ENCODE measurements at places on chromosomes 4 and X. TPM values are rescaled to one million over a fixed set of nuclear protein-coding genes. Genes with fewer than 3 reads are reported as not detected.
A peak's percentile ranks its signal among the peaks of the same experiment; 100 is the strongest.

DNA sequence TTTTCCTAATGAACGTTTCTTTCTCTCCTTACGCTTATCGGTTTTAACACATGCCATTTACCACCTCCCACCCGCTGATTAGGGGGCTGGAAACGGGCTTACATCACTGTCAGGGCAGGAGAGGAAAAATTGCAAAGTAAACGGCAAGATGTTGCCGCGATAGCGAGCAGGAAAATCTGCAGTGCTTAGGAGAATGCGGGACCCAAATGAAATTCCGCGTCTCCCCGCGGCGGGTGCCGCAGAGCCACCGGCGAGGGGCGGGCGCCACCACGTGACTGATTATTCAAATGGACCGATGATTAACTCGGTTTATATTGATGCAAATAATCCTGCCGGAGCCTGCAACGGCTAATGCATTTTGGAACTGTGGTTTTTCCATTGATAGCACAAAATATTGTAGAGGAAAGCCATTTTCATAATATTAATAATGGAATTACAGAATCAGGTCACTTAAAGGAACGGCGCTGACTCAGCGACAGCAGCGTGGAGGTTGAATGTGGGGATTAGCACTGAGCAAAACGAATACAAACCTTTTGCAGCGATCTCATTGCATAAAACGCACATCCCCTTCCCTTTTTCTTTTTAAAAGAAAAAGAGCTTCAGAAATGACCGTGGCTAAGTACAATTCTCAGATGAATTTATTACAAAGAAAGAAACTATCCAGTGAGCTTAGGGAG lies 224.2 kb downstream of the STIM2 start:
- no peaks in the 10 kb centered on the region for H3K36me3 ChIP-seq
- H3K4me3 ChIP-seq, result no peak overlapping the region
- peak; percentile 33 for DNase-seq
- H3K27ac ChIP-seq, result no peak overlapping the region
- no peaks in the 10 kb centered on the region for H3K27me3 ChIP-seq
- H3K4me1 ChIP-seq, result peaks cover 8% of the 10 kb centered on the region

- DNase-seq, result no peak
- no peaks in the 10 kb centered on the region for H3K27me3 ChIP-seq
- no peaks in the 10 kb centered on the region for H3K36me3 ChIP-seq
- no peaks in the 10 kb centered on the region for H3K4me1 ChIP-seq
These were observed 57.2 kb upstream of the FAM9C start for GRCh38 chrX:13101441-13102139.

GRCh38 chrX:41630091-41630490 lies 58.7 kb upstream of the GPR34 start:
- H3K27ac ChIP-seq, result no peak overlapping the region
- H3K4me1 ChIP-seq, result no peaks in the 10 kb centered on the region
- DNase-seq, result no peak

DNA sequence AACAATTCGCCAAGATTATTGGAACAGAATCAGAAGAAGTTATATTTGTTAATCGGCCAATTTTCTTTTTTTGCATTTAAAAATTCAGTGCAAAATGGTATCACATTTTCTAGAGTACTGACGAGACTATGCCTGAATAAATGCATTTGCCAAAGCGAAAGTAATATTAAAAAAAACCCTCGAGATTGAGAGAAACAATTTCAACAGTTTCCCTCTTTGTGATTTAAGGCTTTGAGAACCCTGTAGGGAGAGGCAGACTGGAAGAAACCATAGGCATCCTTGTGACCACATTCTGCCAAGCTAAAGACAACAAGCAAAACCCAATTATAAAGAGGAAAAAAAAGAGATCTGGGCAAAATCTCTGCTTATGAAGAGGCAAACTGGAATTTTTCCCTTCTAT lies 218.1 kb upstream of the GK2 start:
- no peaks in the 10 kb centered on the region for H3K27me3 ChIP-seq
- no peak for DNase-seq
- H3K4me3 ChIP-seq, result no peak overlapping the region
- no peaks in the 10 kb centered on the region for H3K4me1 ChIP-seq
- H3K36me3 ChIP-seq, result no peaks in the 10 kb centered on the region
- H3K27ac ChIP-seq, result no peak overlapping the region

TRPC3 gene
- total RNA-seq, result not detected

MAGEA12 gene
- total RNA-seq, result not detected

ARHGAP6 gene
- 0.88 TPM for total RNA-seq

GRCh38 chr4:113593400-113594230 lies 167.9 kb downstream of the CAMK2D start:
- H3K4me1 ChIP-seq, result peaks cover 4% of the 10 kb centered on the region
- no peaks in the 10 kb centered on the region for H3K36me3 ChIP-seq
- H3K27ac ChIP-seq, result no peak overlapping the region
- no peak for DNase-seq
- no peaks in the 10 kb centered on the region for H3K27me3 ChIP-seq
- no peak overlapping the region for H3K4me3 ChIP-seq

Data from right lobe of liver (tissue), 6 donors.